Stromal cell of bone marrow (primary cell): ENCODE measurements at places on chromosomes 1 and 21.

- no peak for DNase-seq
Measured at GRCh38 chr1:29524285-29525065, 288.2 kb downstream of the PTPRU start.

GRCh38 chr1:116763116-116763786 lies 9.0 kb downstream of the CD2 start:
- peak; percentile 45 for DNase-seq

GRCh38 chr1:234525099-234525799 lies 46.3 kb upstream of the TARBP1 start:
- DNase-seq, result no peak

DNA sequence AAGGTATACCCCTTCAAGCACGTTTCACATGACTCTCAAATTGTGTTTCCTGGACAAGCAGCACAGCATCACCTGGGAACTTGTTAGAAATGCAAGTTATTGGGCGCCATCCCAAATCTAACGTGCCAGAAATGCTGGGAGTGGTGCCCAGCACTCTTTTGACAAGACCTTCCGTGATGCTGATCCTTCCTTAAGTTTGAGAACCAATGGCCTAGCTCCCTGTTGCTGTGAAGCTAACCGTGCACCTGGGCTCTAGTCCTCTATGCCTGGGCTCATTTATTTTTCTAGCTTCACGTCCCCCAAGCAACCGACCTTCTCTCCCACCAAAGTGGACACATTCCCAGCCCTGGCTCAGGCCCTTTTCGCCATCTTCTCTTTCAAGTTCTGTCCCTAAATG lies 4.3 kb downstream of the BEST4 start:
- no peak for DNase-seq

GRCh38 chr1:177116941-177117340 lies 47.6 kb downstream of the ASTN1 start:
- no peak for DNase-seq

GRCh38 chr21:46126309-46127238 lies 28.7 kb downstream of the COL6A2 start:
- no peak for DNase-seq

DNA sequence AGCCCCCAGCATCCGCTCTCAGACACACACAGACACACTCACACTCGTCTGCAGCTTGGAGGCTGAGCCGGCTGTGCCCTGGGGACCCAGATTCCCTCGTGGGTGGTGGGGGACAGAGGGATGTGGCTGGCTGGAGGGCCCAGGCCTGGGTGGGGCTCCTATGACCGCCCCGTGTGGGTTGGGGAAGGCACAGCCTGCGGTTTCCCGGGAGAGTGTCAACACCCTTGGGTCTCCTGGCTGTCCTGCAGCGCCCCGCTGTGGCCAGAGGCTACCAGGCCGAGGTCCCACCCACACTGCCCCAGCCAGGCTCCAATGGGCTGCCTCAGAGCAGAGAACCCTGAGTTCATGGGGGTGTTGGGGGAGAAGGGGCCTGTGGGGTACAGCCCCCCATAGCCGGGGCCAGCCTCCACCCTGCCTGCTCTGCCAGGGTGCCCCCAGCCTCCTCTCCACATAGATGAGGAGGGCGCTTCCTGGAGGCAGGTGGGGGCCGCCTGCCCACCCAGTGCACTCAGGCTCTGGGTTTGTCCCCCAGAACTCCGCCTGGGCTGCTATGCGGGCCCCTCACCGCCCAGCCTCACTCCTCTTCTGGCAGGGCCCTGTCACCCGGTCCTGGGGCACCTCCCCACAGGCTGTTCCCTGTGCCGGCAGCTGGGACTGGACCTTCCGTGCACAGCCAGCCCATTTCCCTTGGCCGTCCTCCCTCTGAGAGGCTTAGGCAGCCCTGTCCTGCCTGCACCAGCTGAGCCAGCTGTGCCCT lies at the start of gene TTC34:
Gene TTC34 (minus strand): TSS at position 159 of the 757 bp plus-strand sequence. CDS start 866 bp downstream, outside the sequence.
- DNase-seq, result no peak

DNA sequence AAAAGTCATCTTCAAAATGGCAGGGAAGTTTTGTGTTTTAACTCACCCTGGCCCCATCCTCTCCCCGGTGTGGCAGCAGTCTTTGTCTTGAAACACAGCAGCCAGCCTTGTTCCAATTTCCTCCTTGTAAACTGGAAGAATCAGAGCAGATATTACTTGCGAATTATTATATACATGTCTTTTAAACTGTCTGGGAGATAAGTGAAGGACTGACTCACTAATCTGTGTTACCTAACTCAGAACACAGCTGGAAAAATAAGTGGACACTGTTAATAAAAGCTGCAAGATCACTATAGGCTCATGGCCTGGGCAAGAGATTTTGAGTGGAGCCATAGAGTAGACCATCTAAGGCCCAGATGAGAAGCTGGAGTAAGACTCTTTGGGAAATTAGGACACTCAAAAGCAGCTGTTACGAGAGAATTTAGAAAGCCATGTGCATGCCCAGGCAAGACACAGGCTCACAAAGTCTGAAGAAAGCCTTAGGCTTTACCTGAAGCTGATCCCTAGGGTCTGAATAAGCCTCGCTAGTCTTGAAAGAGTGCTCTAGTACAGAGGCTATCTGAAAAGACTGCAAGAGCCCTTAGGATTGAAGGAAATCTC lies 233.0 kb upstream of the RAB4A start:
- DNase-seq, result no peak

- DNase-seq, result no peak
Measured at GRCh38 chr1:170073893-170074249, 624 bp downstream of the KIFAP3 start.

DNA sequence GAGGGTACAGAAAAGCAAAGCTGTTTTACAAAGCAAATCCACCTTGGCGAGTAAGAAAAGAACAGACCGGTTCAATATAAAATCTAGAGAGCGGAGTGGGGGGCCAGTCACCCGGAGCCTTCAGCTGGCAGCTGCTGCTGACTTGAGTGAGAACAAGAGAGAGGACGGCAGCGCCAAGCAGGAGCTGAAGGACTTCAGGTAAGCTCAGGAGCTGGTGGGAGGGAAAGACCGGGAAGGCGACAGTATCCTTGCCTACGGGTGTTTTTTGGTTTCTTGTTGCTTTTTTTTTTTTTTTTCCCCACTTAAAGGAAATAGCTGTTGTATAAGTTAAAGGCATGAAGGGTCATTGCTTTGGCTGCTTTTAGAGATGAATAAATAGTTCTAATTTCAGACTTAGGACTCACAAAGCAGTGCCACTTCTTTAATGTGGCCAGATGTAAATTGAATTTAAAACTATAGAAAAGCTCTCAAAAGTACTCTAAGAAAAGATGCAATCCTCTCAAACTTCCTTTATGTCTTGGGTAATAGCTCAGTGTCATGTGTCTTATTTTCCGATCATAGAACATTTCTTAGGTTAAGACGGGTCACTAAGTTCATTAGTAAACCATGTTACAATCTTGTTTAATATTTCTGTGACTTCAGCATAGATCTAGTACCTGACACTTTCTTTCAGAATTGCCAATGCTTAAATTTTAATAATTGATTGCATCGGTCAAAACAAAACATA lies 82.8 kb downstream of the PRDM2 start:
- no peak for DNase-seq

- no peak for DNase-seq
Measured at GRCh38 chr1:41724926-41725325, 193.8 kb downstream of the HIVEP3 start.

- no peak for DNase-seq
Measured at GRCh38 chr1:31135973-31136600, 70.6 kb upstream of the PUM1 start.
